ENCODE measurements at places on chromosomes 7 and 10.

DNA sequence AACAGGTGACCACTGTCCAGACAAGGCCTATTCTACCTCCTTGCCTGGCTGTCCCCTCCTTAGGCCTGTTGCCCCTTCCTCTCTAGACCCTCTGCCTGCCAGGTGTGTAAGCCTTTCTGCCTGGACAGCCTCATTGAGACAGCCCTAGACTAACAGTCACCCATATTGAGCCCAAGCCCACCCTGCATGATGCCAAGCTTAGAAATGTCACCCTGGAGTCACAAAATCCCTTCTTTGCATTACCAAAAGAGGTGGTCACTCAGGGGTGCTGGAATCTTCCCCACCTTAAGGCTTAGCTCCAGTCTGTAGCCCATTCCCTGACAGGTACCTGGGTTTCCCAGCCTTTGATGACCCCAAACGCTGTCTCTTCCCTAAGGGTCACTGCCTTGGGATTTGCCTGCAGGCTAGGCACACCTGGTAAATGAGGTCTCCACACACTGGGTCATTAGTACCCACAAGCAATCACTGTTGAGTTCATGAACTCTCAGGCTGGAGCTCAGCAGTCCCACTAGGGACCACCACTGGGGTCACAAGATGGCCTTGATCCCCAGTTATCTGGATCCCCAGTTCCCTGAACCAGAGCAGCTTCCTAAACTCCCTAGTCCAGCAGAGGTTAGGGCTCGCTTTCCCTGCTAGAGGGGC lies 54.9 kb upstream of the CAMK2B start:
- DNase-seq, result no peak

DNA sequence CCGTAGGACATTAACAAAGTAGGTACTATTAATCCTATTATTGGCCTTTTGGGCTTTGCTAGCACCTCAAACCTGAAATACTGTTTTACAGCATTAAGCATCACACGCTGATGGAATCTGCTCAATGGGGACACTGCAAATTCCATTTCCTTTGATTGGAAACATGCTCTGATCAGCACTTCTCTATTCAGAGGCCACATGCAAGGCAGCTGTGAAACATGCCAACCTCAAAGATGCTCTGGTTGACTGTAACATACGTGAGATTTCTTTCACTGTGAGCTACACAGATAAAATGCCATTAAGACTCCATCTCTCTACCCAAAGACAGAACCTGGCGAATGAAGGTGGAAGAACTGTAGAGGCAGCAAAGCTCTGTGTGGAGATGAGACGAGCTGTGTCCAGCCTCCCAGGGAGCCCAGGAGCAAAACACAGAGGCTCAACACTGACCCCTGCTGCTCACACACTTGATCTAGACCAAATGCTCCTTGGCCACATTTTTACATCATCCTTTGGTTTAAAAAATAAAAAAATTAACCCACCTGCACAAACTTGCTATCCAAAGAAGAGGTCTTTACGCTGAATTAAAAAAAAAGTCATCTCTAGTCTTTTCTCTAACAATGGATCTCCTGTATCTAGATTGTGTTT lies 8.0 kb downstream of the RSU1 start:
- no peak for DNase-seq

DNA sequence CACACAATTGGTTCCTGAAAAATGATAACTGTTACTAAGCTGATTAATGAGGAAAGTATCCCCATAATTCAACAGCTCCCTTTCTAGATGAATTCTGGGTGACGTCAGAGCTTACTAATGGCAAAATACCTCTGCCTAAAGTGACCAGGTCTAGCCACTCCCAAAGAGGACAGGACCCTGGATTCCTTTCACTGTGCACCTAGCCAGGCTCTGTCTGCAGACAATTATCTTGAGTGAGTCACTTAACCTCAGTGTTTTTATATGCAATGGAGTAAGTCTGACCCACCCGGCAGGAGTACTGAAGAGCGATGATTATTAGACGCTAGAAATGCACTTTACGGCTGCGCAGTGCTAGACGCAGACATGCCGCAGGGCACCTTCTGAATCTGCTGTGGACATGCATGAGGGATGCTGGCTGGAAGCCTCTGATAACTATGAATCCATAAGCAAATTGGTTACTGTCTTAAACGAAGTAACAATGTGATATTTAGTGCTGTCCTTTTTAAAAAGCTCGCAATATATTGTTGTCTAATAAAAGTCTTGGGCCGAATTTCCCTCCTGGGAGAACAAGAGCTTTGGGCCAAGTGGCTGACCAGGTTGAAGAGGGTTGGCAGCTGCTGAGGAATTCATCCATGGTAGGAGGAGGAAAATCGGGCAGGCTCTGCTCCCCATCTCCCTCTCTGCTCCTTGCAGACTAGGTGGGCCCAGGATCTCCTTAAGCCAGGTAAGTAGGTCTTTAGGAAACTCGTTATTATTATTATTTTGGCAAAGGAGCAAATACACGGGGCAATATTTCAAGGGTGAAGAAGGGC lies 4.6 kb upstream of the INPP5A start:
- DNase-seq, result peak; percentile 98

GRCh38 chr10:13608246-13608853 lies 21.6 kb downstream of the PRPF18 start:
- DNase-seq, result peak; percentile 14

GRCh38 chr10:120948889-120949608 lies 97.9 kb downstream of the WDR11 start:
- no peak for DNase-seq

GRCh38 chr10:108545921-108546320 lies 1377.4 kb downstream of the XPNPEP1 start:
- no peak for DNase-seq

- no peak for DNase-seq
Observed at GRCh38 chr10:3982746-3983442, 197.9 kb upstream of the KLF6 start.
